CD4-positive, alpha-beta T cell (primary cell): ENCODE measurements at places on chromosomes 6 and 20. TPM values are rescaled to one million over a fixed set of nuclear protein-coding genes. Genes with fewer than 3 reads are reported as not detected.
A peak's percentile ranks its signal among the peaks of the same experiment; 100 is the strongest.

GRCh38 chr6:41680182-41680965 is 42.1 kb downstream of the MDFI start:
- H3K4me3 ChIP-seq, result no peak overlapping the region
- no peaks in the 10 kb centered on the region for H3K27me3 ChIP-seq
- no peak for DNase-seq

DNA sequence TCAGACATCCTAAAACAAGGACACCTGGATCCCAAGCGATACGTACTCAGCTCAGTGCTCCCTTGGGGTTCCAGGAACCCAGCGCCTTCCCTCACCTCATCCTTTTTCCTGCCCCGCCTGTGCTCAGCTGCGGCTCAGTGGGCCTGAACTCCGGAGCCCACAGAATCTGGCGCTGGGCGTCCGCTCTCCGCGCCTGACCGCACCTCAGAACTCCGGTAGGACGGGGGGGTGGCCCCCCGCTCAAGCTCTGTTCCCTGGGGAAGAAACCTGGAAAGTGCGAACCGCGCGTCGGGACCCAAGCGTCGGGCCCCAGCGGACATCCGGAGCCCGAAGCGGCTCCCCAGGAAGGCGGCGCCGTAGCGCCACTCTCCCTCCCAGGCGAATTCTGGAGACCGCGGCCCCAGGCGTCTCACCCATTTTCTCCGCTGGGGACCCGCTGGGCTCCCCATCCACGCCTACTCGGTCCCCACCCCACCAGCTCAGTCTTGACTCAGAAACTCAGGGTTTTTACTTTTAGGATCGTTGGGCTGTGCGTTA is 336 bp upstream of the LY6G5C start:
- H3K4me1 ChIP-seq, result peaks cover 21% of the 10 kb centered on the region
- no peaks in the 10 kb centered on the region for H3K36me3 ChIP-seq
- H3K4me3 ChIP-seq, result peak overlapping the region; percentile 79

GRCh38 chr6:71284785-71285184 is 3.8 kb upstream of the OGFRL1 start:
- H3K27me3 ChIP-seq, result no peaks in the 10 kb centered on the region
- H3K36me3 ChIP-seq, result no peaks in the 10 kb centered on the region
- DNase-seq, result no peak
- H3K4me1 ChIP-seq, result peaks cover 21% of the 10 kb centered on the region
- no peak overlapping the region for H3K4me3 ChIP-seq
- no peak overlapping the region for H3K27ac ChIP-seq

RCAN2 gene
- total RNA-seq, result not detected

DNA sequence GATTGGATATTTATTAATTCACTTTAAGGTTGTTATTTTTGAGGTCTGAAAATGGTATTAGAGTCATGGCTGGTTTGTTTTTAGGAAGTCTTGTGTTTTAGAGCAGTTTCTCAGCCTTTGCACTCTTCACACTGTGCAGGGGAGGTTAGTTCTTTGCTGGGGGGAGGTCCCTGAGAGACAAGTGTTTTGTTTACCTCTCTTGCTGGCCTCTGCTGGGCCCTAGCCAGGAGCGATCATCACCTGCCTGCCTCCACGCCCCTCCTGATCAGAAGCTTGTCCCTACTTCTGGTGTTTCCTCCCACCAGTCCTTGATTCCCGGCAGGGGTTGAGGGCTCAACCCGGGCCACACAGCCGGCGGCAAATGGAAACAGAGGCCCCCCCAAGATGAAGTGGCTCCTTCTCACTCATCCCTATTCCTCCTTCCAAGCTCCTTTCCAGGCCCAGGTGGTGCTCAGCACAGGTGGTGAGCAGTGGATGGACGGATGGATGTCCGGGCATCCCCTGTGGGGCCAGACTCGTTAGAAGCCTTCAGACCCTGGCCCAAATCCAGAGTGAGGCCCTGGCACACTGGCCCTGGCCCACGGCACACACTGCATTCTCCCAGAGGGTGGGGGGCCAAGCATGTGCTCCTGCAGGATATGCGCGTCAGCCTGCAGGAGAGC is 51.3 kb downstream of the GRM4 start:
- H3K36me3 ChIP-seq, result no peaks in the 10 kb centered on the region
- no peak overlapping the region for H3K4me3 ChIP-seq
- no peak for DNase-seq
- peaks cover 17% of the 10 kb centered on the region for H3K27me3 ChIP-seq
- no peak overlapping the region for H3K27ac ChIP-seq

DNA sequence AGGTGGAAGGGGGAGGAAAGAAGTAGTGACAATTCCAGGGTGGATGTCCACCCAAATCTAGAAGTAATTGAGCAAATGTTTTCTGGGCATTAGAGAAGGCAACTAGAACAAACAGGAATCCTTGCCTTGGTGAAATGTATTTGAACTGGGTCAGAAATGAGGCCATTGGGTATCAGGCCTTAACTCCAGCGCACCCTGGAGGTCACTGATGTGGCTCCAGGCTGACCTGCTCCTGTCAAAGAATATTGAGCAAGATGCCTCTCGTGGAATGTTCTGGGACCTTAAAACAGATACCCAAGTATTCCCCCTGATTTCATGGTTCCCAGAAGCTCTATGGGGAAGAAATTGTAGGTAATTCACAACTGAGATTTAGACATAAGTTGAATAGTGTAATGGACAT is 6.9 kb downstream of the HLA-DPB1 start:
- H3K27me3 ChIP-seq, result no peaks in the 10 kb centered on the region
- H3K27ac ChIP-seq, result no peak overlapping the region
- no peak for DNase-seq

- peaks cover 55% of the 10 kb centered on the region for H3K4me1 ChIP-seq
- no peak overlapping the region for H3K4me3 ChIP-seq
- H3K36me3 ChIP-seq, result no peaks in the 10 kb centered on the region
These were observed 518.1 kb upstream of the JARID2 start for GRCh38 chr6:14727494-14728395.

DNA sequence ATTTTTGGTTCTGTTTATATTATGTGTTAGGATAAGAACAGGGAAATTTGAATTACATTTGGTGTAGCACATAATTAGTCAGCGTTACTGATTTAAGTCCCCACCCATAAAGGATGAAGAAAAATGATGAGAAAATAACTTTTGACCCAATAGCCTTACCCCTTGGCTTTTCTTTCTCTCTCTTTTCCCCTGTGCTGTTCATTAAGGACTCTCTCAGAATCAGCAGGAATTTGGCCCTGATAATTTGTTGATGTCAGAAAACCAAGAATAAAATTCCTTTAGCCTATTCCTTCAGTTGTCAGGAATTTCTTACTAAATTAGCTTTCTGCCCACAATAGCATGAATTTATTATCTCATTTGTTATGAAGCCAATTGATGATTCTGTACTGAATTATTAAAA is 18.5 kb downstream of the PLCB1 start:
- no peak for DNase-seq
- H3K36me3 ChIP-seq, result no peaks in the 10 kb centered on the region
- H3K4me1 ChIP-seq, result peaks cover 5% of the 10 kb centered on the region

DNA sequence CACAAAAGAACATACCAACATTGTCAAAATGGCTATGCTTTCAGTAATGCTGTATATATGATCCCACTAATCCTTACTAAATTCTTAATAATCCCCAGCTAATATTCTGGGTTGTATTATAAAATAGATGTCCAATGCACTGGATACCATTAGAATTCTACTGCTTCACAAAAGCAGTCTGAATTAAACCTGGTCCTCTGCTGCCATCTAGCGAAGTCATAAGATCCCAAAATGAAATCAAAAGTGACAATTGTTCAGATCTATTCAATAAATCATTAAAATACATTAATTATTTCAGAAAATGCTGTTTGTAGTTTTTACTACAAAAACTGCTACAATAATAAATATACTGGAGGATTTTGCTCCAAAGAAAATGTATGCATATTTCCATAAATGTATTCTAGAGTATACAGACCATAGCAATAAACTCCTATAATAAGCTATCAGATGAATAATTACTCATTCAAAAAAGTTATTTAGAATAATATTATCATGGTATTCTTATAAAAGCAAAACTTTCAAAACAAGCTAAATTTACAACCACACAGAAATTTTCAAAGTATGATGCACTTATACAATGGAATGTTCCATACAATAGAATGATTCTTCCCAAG is 92.6 kb downstream of the RNGTT start:
- no peaks in the 10 kb centered on the region for H3K4me1 ChIP-seq
- H3K27me3 ChIP-seq, result no peaks in the 10 kb centered on the region
- no peaks in the 10 kb centered on the region for H3K36me3 ChIP-seq
- no peak overlapping the region for H3K4me3 ChIP-seq
- H3K27ac ChIP-seq, result no peak overlapping the region
- DNase-seq, result peak; percentile 25

DNA sequence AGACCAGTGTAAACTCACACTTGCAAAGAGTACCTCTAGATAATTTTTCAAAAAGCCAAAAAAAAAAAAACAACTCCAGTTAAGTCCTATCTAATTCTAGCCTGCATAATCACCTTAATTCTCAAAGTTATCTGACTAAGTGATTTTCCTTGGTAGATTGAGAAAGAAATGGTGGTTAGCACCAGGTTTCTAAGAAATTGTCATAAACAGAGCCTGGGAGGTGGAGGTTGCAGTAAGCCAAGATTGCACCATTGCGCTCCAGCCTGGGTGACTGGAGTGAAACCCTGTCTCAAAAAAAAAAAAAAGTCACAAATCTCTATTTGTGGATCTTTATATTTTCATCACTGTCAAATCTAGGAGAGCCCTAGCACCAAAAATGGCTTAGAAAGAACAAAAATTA is 8.9 kb downstream of the FBXO5 start:
- H3K27ac ChIP-seq, result no peak overlapping the region
- peaks cover 49% of the 10 kb centered on the region for H3K36me3 ChIP-seq
- DNase-seq, result no peak
- peaks cover 3% of the 10 kb centered on the region for H3K4me1 ChIP-seq
- no peak overlapping the region for H3K4me3 ChIP-seq

DNA sequence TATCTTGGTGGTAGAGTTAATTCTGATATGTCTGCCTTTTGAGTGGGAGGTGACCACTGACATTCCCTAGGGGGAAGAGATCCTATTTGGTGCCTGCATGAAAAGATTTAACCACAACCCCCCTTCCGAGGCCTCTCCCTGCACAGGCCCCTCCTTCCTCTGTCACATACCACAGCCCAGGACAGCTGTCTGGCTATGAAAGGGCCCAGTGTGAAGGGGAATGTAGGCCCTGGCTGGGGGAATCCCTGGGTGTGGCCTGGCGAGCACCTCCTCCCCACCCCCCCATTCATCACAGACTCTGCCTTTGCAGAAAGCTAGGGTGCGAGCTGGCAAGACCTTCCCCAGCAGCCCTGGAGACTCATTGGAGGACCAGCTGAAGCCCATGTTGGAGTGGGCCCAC is 27.4 kb upstream of the MAPRE1 start:
- H3K27ac ChIP-seq, result peak overlapping the region; percentile 65
- no peak for DNase-seq
- H3K4me1 ChIP-seq, result peaks cover 61% of the 10 kb centered on the region
- H3K36me3 ChIP-seq, result no peaks in the 10 kb centered on the region
- no peak overlapping the region for H3K4me3 ChIP-seq
- H3K27me3 ChIP-seq, result no peaks in the 10 kb centered on the region

- no peaks in the 10 kb centered on the region for H3K36me3 ChIP-seq
- no peak for DNase-seq
- H3K27me3 ChIP-seq, result no peaks in the 10 kb centered on the region
- no peak overlapping the region for H3K27ac ChIP-seq
- no peak overlapping the region for H3K4me3 ChIP-seq
These were observed 4.6 kb upstream of the BICRAL start for GRCh38 chr6:42777126-42777822.

DNA sequence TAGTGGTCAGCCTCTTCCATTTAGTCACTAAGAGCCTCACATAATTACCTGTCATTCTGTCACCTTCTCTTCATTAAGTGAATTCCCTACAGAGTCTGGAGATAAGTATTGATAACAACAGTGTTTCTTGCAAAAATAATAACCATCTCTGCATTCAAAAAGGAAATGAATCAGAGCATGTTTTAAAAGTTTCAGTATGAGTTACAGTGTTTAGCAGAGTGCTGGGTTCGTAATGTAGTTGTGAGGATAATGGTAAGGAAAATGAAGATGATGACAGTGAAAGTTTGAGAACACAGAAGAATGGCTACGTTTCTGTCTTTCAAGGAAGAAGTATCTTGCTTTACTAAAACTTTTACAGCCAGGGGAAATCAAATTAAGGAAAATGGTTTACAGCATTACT is 31.3 kb downstream of the GPRC6A start:
- DNase-seq, result no peak
- no peak overlapping the region for H3K27ac ChIP-seq
- no peak overlapping the region for H3K4me3 ChIP-seq
- no peaks in the 10 kb centered on the region for H3K4me1 ChIP-seq
- H3K36me3 ChIP-seq, result no peaks in the 10 kb centered on the region

- peaks cover 10% of the 10 kb centered on the region for H3K36me3 ChIP-seq
- no peak overlapping the region for H3K4me3 ChIP-seq
- DNase-seq, result no peak
- H3K27me3 ChIP-seq, result no peaks in the 10 kb centered on the region
- no peak overlapping the region for H3K27ac ChIP-seq
- H3K4me1 ChIP-seq, result peaks cover 19% of the 10 kb centered on the region
These were observed 66.9 kb downstream of the PYGB start for GRCh38 chr20:25314497-25315417.
